Activated T-helper 17 cell treated with anti-CD3 and anti-CD28 coated beads, Interleukin-2, amount 50 U/mL, for 72 hours (primary cell): ENCODE measurements at places on chromosomes 1 and 21.

DNA sequence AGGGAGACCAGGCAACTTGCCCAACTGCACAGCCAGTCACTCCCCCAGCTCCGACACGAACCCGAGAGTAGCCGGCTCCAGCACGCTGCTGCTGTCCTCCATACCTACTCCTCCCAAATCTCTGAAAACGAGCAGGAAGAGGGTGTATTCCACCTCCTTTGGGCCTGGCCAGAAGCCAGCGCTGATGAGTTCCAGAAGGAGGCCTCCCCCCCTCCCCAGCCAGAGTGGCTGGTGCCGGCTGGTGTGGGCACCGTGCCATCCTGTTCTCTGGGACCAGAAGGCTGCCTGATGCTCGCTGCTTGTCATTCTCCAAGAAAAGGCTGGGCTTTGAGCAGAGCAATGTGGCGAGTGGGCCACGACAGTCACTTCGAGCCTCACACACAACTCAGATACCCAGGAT lies 22.2 kb downstream of the KCNN3 start:
- ATAC-seq: no peak

GRCh38 chr1:93679546-93679945 lies 2.1 kb downstream of the BCAR3 start:
- ATAC-seq: no peak

DNA sequence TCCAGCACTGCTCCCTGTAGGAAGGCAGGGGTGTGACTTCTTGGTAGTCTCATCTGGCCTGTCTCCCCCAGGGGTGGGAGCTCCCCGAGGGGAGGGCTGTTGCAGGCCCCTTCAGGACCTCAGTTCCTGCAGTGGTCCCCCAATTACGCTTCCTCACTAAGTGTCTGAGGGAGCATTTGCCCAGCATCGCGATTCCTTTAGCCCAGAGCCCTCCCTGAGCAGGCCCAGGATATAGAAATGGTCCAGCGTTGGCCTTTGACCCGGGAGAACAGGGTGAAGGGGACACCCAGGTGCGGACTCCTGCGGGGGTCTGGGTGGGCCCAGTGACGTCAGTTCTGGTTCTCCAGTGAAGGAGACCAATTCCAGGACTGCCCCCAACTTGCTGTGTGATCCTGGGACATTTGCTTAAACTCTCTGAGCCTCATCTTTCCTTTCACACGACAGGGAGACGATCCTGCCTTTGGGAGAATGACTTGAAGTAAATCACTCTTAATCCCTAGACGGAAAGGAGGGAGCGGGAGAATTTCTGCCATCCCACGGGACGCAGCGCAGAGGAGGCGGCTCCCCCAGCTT lies 32.6 kb upstream of the BTG2 start:
- no peak for ATAC-seq

- ATAC-seq: no peak
Observed at GRCh38 chr1:205584732-205585131, 47.1 kb downstream of the ELK4 start.

DNA sequence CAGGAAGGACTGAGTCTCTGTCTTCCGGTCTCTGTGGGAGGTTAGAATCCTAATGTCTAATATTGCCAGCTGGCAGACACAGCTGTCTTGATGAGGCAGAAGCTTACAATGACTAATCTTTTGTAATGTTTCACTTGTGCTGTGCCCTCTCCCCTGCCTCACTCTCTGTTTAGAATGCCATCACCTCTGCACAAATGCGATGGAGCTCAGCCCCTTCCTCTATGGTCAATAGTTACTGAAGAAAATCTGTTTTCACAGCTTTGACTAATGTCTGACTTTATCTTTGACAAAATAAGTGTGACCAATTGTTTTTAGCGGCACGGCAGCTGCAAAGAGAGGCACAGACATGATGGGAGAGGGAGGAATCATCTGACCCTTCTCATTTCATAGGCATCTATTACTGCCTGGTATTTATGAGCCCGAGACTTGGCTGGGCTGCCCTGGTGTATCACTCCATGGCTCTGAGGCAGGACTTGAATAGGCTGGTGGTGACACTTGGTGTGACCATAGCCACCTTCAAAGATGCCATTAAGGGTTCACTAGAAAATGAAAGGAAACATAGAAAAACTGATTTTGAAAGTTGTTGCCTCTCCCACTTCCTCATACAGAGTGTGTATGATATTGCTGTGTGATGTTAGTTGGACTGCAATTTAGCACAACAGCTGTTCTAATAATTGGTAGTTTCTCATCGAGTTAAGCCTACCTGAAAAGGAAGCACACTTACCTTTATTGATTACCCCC lies 163.2 kb upstream of the NBPF11 start:
- peak; percentile 30 for ATAC-seq

DNA sequence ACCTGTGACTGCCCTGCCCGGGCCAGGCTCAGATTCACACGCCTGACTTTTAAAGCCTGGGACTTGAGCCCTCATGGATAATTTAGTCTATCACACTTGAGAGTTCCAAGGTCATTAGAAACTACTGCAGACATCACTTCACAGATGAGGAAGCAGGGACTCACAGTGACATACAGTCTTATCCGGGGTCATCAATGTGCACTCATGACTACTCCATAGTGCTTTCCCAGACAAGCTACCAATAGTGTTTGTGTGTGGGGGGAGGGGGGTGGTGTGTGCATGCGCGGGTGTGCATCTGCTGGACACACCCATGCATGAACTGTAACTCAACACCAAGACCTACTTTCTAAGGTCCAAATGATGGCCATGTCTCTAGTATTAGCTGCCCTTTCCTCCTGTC lies 16.1 kb upstream of the SLC5A9 start:
- no peak for ATAC-seq

GRCh38 chr1:26580116-26580515 lies 50.6 kb downstream of the RPS6KA1 start:
- ATAC-seq: peak; percentile 25

GRCh38 chr1:43902058-43902831 lies 31.4 kb upstream of the ARTN start:
- ATAC-seq: peak; percentile 38

DNA sequence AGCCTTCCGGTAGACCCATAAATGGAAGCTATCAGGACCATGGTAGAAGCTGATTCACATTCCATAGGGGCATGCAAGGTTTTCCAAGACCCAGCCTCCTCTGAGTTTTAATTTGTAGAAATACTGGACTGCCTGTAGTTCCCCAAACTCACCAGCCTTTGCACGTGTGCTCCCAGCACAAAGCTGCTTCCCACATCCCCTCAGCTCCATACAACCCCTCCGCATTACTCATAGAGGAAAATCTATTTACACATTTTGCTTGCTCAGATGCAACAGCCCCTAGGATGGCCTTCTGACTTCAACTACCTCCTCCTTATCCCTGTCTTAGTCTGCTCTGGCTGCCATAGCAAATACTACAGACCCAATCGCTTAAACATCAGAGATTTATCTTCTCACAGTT lies 336.2 kb downstream of the SETD4 start:
- no peak for ATAC-seq

DNA sequence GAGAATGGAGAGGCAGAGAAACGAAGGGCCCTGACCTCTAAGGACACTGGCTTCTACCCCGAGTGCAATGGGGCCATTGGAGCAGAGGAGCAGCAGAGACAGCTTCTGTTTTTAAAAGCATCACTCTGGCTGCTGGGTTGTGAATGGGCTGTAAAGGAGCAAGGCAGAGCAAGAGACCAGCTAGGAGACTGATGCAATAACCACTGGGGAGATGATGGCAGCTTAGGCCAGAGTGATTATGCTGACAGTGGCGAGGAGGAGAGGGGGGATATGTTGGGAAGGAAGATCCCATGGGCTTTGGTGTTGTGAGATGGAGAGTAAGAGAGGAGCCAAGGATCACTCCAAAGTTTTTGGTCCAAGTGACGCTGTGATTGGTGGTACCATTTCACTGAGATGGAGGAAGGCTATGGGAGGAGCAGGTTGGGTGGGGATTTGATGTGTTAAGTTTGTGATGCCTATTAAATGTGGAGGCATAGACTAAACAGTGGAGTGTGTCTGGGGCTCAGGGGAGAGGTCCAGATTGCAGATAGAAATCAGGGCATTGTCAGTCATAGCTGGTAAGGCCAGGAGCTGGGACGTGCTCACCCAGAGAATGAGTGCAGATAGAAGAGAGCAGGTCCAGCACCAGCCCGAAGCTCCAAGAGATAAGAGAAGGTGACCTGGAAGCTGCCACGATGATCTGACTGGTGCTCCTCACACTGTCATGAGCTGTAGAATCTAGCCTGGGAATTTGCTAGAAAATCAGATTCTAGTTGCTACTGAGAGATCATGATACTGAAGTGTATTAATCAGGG lies 11.0 kb downstream of the TRAF5 start:
- no peak for ATAC-seq

DNA sequence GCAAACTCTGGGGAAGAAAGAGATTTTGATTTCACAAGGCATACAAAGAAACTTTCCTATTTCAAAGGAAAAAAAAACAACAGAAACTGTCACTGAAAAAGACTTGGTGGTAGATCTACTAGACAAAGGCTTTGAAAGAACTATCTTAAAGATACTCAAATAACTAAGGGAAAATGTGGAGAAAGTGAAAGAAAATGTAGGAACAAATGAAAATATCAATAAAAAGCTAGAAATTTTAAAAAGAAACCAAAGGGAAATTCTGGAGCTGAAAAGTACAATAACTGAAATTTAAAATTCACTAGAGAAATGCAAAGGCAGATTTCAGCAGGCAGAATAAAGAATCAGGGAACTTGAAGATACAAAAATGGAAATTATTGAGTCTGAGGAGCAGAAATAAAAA lies 6.2 kb downstream of the COL6A2 start:
- no peak for ATAC-seq

DNA sequence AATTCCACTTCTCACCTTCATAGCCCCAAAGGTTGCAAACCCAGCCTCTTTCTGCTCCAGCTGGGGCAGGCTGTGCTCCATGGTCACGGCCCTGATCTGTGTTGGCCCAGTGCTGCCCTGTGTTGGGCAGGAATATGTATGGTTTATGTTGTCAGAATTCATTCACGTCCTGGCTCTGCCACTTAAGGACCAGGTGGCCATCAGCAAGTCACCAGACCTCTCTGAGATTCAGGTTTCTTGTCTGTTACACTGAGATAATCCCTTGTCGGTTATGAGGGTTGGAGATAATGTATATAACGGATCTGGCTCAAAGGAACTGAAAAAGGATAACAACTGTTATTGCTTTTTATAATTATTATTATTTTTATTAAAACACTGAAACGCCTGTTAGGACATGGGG lies 39.1 kb upstream of the SELENON start:
- no peak for ATAC-seq

DNA sequence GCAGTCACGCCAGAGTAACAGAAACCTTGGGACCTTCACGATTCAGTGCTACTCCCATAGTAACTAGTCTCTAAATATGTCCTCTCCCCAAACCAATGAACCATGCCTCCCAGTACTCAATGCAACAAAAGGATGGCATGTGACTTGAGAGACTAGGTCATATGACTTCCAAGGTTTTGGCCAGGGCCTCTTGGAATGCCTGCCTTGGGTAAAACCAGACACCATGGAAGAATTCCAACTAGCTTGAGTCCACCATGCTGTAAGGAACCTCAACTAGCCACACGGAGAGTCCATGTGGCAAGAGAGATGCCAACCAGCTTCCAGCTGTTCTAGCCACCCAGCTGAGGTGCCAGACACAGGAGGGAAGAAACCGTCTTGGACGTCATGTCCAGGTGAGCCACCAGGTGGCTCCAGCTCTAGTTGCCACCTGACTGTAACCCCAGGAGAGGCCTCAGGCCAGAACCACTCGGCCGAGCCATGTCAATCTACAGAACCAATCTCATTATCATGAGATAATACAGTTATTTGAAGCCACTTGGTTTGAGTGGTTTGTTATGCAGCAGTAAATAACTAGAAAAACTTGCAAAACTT lies 115.0 kb downstream of the SYF2 start:
- no peak for ATAC-seq

- ATAC-seq: no peak
Observed at GRCh38 chr1:56864430-56864829, 9.8 kb downstream of the C8A start.

DNA sequence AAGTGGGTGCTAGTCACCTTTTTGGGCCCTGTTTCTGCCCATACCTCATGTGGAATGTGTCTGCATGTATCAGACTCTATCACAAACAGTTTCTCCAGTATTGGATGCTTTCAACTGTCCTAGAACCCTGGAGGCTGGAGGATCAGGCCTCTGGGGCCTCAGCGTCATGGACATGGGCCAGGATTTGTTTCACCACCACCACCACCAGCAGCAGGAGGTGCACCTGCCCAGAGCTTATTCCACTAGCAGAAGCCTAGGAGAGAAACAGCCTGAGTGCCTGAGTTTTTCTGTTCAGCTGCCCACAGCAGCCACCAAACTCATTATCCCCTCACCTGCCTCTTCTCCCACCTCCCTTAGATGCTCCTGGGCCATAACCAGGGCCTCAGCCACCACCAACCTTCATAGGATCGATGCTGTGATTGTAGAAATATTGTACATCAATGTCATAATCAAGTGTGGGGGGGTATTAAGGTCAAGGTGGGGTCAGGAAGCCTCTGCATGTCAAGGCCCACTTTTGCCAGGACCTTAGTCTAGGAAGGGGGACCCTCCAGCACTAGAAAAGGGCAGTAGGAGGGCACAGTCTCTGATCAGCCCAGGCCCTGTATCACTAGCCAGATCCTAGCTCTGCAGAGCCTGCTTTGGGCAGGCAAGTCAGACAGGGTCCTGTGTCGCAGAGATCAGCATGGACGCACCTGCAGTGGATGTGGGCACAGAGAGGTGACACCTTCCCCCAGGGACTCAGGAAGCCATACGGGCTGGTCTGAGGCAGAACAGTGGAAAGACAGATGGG lies 9.3 kb downstream of the DMAP1 start:
- ATAC-seq: no peak

- ATAC-seq: no peak
Observed at GRCh38 chr21:40208948-40209345, 341.7 kb downstream of the PCP4 start.

DNA sequence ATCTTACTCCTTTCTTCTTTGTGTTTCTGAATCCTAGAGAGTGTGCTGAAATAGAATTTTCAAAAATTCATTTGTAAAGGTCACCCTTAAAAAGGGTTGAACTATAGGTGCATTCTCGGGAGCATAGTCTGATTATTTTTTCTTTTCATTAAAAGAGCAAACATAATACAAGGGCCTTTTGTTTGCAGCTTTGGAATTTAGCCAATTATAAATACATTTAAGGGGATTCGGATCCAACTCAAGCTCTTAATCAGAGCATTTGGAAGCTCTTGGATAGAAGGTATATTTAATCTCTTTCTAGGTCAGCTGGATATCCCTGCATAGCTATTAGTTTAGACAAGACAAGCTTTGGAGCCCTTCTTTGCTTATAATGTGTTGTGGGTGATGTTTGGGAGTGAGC lies 321.7 kb downstream of the HHAT start:
- no peak for ATAC-seq
